ENCODE measurements at places on chromosomes 2 and 18. TPM values are rescaled to one million over a fixed set of nuclear protein-coding genes. Genes with fewer than 3 reads are reported as not detected.

FIGN gene
- 0.79 TPM for total RNA-seq

MC4R gene
- not detected for total RNA-seq

POU3F3 gene
- 0.34 TPM for total RNA-seq

CYP1B1 gene
- total RNA-seq = 2.5 TPM

GTF2A1L gene
- not detected for total RNA-seq

KLHL41 gene
- total RNA-seq = not detected

TMEM247 gene
- not detected for total RNA-seq

IL36RN gene
- total RNA-seq = not detected

ERICH2 gene
- total RNA-seq = not detected

L3MBTL4 gene
- total RNA-seq = 4.9 TPM

REG3A gene
- total RNA-seq = not detected

CNGA3 gene
- 0.27 TPM for total RNA-seq

NCKAP5 gene
- 5.8 TPM for total RNA-seq

KLF7 gene
- 7.5 TPM for total RNA-seq

ARHGEF33 gene
- 0.37 TPM for total RNA-seq

KIF1A gene
- total RNA-seq = 2.2 TPM

KLHL30 gene
- 0.28 TPM for total RNA-seq

GYPC gene
- 20.5 TPM for total RNA-seq

IL36A gene
- total RNA-seq = not detected

NEU2 gene
- not detected for total RNA-seq

VWC2L gene
- total RNA-seq = not detected

NYAP2 gene
- total RNA-seq = not detected

INPP4A gene
- total RNA-seq = 19.1 TPM

IL18R1 gene
- total RNA-seq = 3.2 TPM

LYG1 gene
- total RNA-seq = 0.55 TPM

ANKRD29 gene
- 1.2 TPM for total RNA-seq

IDH1 gene
- total RNA-seq = 238 TPM

BOLL gene
- total RNA-seq = not detected

MERTK gene
- total RNA-seq = 9.2 TPM

PTH2R gene
- total RNA-seq = 0.08 TPM

OTOS gene
- not detected for total RNA-seq

DNAJC27 gene
- 4.8 TPM for total RNA-seq

TMEM198 gene
- 1.4 TPM for total RNA-seq
